HFFc6 (cell line): ENCODE measurements at places on chromosomes 11 and 22. TPM values are rescaled to one million over a fixed set of nuclear protein-coding genes. Genes with fewer than 3 reads are reported as not detected.

Gene PKNOX2
- not detected in 3 replicates for total RNA-seq

Gene MACROD1
- 10.7 to 13.8 TPM (median 11.0 TPM) in 3 replicates for total RNA-seq

Gene ATG16L2
- 6.1 to 9.5 TPM (median 8.7 TPM) in 3 replicates for total RNA-seq

Gene MIAT
- total RNA-seq = 0.37 to 0.71 TPM (median 0.57 TPM) in 3 replicates

Gene MS4A3
- not detected in 2 replicates for total RNA-seq
